ENCODE measurements at places on chromosomes 11 and 22.

DNA sequence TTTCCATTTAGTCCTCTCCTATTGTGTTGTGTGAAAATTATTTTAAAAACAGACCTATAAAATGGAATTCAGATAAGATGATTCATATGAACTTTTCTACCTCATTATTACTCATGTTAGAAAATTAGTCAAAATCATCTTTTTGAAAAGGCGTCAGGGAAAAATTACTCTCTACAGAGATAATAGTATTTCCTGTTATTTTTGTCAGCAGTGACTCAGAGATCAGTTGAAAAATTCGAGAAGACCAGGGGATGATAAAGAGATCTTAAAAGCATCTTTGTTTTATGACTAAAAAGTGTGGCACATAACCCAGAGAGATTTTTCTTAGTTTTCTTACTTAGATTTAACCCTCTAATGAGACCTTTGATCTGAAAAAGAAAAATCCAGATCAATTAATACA lies 157.9 kb upstream of the CARD18 start:
- no peak for DNase-seq

GRCh38 chr11:35247863-35248262 lies 108.9 kb downstream of the CD44 start:
- DNase-seq: no peak

GRCh38 chr11:108541531-108541930 lies 43.3 kb upstream of the POGLUT3 start:
- no peak for DNase-seq

DNA sequence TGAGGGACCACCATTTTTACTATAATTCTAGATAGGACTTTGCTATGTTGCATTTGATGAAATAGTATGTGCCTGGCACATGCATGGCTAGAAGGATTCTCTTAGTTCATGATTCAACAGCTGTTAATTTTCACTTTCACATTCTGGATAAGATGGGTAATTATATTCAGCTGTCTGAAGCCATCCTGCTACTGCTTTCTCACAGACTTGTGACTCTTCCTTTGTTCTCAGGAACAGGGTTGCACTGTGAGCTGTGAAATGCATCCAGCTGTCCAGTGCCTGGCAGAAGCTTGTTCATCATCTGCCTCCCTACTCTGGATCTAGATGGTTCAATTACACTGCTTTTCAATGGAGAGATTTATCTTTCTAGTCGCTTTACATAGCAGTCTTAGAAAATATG lies 610.1 kb upstream of the ANO5 start:
- DNase-seq: no peak

- DNase-seq: no peak
These were observed 228.1 kb downstream of the TENM4 start for GRCh38 chr11:79212741-79213190.

DNA sequence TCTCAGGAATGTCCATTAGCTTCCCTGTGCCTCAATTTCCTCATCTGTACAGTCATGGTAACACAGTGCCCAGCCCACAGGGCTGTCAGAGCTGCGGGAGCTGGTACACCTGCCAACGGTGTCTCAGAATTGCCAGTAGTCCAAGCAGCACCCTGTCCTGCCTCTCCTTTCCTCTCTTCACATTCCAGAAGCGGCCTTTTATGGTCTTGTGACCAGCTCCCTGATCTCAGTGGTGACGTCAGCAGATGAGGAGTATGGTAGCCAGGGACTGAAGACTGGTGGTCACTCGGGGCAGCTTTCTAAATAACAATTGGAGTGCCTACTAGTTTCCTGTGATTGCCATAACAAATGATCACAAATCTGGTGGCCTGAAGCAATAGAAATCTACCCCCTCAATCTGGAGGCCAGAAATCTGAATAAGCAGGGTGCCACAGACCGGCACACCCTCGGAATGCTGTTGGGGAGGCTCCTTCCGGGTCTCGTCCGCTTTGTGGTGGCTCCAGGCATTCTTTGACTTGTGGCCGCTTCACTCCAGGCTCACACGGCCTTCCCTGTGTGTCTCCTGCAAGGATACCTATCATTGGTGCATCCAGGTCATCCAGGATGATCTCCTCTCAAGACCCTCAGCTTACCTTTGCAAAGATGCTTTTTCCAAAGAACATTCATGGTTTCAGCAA lies 2.1 kb downstream of the FADD start:
- DNase-seq: no peak

DNA sequence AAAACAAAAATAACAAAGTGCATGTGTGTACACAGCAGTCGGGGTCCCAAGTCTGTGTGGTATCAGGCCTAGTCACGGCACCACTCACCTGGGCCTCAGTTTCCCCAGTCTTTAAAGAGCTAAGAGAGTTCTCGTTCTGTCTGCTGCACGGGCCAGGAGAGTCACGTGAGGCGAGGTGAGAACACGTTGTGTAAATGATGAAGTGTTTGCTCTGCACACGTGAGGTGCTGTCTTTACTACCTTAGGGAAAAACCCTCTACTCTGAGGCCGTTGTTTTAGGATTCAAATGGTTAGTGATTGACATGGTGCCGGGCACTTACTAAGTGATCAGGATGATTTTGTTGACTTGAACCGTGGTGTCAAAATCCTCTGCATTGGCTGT lies 86.5 kb upstream of the PPARA start:
- DNase-seq: no peak

GRCh38 chr22:50665738-50666137 lies 6.9 kb upstream of the SHANK3 start:
- DNase-seq: no peak

GRCh38 chr11:20353829-20354434 lies 9.6 kb upstream of the HTATIP2 start:
- no peak for DNase-seq

DNA sequence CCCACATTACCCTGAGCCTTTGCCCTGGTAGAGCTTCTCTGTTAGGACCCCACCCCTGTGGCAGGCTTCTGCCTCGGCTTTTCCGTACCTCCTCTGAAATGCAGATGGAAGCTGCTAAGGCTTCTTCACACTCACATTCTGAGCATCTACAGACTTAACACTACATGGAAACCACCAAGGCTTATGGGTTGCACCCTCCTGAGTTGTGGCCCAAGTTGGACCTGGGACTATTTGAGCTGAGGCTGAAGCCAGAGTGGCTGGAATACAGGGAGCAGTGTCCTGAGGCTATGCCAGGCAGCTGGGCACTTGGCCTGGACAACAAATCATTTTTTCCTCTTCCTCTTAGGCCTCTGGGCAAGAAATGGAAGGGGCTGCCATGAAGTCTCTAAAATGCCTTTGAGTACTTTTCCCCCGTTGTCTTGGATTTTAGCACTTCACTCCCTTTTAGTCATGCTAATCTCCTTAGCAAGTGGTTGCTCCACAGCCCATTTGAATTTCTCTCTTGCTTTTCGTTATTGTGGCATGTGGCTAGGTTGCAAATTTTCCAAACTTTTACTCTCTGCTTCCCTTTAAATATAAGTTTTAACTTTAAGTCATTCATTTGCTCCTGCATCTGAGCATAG lies 114.8 kb upstream of the FIBIN start:
- no peak for DNase-seq
